SJSA1 (cell line): ENCODE measurements at places on chromosomes 2 and 18. TPM values are rescaled to one million over a fixed set of nuclear protein-coding genes. Genes with fewer than 3 reads are reported as not detected.

DNA sequence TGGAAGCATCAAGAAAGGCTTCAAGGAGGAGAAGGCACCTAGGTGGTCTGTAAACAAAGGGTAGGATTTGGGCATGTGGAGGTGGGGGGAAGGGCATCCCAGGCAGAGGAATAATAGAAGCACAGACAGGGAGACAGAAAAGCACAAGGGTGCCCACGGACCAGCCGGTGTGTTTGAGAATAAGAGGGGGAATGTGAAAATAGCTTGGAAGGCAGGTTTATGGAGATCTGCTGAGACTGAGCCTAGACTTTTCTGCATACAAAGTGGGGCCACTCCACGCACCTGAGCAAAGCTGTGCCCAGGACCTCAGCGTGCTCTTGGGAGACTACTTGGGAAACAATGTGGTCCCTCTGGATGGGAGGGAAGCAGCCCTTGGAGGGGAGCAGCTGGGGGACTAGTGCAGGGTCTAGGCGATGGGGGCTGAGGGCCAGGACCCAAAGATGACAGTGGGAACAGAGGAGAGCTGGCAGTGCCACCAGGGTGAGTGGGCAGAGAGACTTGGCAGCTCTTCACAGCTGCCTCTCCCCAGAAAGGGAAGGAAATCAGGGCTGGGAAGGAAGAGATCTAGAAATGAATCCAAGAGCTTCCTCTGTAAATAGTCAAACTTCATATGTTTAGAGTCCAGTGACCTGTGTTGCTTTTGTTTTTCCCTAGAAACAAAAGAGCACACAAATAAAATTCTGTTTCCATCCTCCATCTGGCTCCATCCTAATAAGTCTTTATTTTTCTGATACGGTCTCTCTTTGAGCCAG, 110.7 kb upstream of the SMAD7 start:
- H3K4me1 ChIP-seq: no peaks in the 10 kb centered on the region; the same call in 1 of the 2 replicates
- no peak overlapping the region for H3K27ac ChIP-seq
- no peak overlapping the region for H3K4me3 ChIP-seq
- DNase-seq: no peak

Gene RND3
- 170 and 178 TPM in 2 replicates for total RNA-seq

DNA sequence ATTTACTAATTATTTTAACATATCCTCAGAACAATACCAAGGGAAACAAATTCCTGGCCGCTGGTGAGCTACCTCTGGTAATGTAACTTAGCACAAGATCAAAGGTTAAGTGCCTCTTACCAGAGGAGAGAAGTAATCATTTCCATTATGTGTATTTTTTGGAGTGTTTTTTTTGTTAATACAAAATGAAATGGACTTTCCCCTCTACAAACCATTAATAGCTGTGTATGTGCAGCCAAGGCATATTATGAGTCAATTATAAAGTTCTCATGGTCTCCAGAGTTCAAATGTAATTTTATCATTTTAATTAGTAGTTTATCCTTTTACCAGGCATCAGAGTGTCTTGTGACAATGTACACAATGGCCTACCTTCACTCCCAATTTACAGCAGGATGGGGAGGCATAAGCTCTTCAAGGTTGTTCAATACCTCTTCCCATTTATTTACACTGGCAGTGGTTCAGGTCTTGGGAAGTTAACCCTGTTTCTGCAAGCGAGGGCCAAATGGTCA, 242.2 kb downstream of the TGIF1 start:
- no peak overlapping the region for H3K4me3 ChIP-seq
- H3K27ac ChIP-seq: no peak overlapping the region

Gene TMEM247
- total RNA-seq: not detected in 2 replicates

Gene GTF2A1L
- 0.11 TPM in 1 of 2 replicates, not detected in the other for total RNA-seq

GRCh38 chr18:41043876-41044275, 911.2 kb upstream of the PIK3C3 start:
- no peaks in the 10 kb centered on the region for H3K36me3 ChIP-seq
- no peak for DNase-seq
- no peak overlapping the region for H3K27ac ChIP-seq
- H3K4me1 ChIP-seq: no peaks in the 10 kb centered on the region

DNA sequence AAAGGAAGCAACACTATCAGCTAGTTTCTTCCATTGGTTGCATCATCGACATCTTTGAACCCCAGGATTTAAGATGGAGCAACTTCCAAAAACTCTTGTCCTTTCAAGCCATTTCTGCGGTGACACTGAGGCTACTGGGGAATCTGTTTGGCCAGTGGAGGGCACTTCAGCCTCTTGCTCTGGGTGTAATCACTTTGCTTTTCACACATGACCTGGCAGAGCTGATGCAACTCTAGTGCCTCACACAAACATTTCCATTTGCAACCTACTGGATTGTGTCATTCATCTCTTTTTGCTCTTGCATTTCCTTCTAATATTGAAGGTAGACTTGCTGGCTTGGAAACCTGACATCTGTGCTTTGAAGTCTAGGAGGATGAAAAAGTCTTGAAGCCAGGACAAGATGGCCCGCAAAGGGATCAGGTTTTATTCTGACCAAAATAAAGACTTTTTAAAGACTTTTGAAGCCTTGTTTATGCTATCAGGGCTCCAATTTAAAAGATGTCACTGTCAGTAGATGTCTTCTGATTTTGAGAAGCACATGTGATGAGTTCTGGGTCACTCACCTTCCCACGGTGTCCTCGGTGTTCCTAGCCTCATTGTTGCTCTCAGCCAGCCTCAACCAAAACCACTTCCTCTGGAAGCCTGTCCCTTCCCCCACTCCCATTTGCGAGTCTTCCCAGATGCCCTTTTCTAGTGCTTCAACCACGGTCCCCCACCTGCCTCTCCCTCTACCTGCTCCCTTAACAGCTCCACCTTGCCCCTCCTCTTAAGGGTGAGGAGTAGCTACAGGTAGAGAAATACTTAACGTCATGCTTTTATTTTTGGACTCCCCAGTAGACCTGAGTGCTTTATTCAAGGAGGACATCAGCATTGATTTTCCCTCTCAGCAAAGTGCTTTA, 69.7 kb upstream of the KCNE4 start:
- no peak overlapping the region for H3K4me3 ChIP-seq
- H3K27me3 ChIP-seq: no peaks in the 10 kb centered on the region
- no peak for DNase-seq
- H3K4me1 ChIP-seq: peaks cover 4% of the 10 kb centered on the region; the same call in 1 of the 2 replicates
- no peak overlapping the region for H3K27ac ChIP-seq
- no peaks in the 10 kb centered on the region for H3K36me3 ChIP-seq

GRCh38 chr2:28336982-28337627, 55.6 kb upstream of the FOSL2 start:
- DNase-seq: no peak
- no peak overlapping the region for H3K4me3 ChIP-seq
- H3K27me3 ChIP-seq: no peaks in the 10 kb centered on the region
- no peaks in the 10 kb centered on the region for H3K36me3 ChIP-seq
- peaks cover 53% of the 10 kb centered on the region for H3K4me1 ChIP-seq

Gene LRP1B
- total RNA-seq: 0.08 TPM in 1 of 2 replicates, not detected in the other
